ENCODE measurements at places on chromosomes 7 and 10.

DNA sequence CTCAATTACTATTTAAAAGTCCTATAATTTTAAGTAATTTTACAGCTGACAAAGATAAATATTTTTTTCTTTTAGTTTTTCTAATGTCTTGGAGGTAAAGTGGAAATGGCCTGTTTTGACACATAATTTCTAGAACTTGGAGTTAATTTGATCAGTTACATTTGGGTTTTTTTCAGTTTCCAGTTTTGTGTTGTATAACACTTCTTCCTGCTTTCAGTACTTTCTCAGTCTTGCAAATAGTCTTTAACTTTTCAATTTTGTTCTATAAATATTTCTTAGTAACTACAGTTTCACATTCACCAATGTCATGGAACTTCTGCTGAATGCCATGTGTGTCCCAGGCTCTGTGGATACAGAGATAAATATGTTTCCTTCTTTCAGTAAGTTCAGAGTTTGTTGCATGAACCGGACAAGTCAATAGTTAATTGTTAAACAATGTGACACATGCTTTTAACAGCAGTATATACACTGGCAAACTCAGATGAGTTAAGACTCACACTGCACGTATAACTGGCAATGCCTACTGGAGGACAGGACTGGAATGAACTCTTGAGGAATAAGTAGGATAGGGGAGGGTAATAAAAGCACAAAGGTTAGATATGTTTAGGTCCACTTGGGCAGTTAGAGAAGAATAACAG is 4.6 kb downstream of the SHOC2 start:
- DNase-seq, result no peak

DNA sequence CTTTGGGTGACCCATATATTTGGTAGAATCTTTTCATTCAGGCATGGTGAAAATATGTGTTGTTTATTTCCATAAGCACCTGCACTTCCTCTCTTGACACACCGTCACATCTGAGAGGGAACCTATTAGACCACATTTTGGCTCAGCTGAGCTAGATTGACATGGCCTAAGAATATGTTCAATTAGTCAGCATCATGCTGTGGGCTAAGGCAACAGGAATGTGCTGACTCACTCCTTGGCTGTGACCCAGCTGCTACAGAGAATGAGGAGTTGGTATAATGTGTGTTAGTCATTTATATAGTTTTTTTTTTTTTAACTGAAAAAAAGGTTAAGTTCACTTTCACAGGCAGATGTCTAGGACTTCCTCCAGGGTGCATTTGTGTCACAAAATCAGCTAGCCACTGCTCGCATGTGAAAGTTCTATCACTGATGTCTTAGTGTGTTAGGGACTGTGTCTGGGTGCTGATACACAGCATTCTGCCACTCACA is 180.6 kb downstream of the SEMA3E start:
- peak; percentile 22 for DNase-seq

GRCh38 chr10:121448766-121449421 is 149.3 kb downstream of the FGFR2 start:
- DNase-seq, result no peak

DNA sequence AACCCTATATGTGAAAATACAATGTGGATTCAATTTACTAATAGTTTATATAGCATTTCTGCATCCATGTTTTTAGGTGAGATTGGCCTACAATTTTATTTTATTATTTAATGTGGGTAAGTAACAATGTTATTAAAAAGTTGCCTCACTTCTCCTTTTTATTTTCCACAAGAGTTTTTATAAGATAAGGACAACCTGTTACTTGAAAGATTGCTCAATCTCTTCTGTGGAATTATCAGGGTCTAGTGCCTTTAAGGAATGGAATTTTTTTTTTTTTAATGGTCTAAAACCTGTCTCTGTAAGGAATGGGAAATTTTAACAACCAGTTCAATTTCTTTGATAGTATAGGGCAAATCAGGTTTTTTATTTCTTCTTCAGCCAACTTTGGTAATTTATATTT is 53.9 kb upstream of the RAB18 start:
- no peak for DNase-seq

- no peak for DNase-seq
Measured at GRCh38 chr10:126911301-126911700, 6.1 kb downstream of the DOCK1 start.

All from HuH-7.5 (cell line).